HepG2 (cell line): ENCODE measurements at places on chromosomes 1 and 21. TPM values are rescaled to one million over a fixed set of nuclear protein-coding genes. Genes with fewer than 3 reads are reported as not detected.

Gene CHIA
- not detected in 2 replicates for total RNA-seq

GRCh38 chr1:229116114-229116513 is 154.8 kb upstream of the RAB4A start:
- no peak for DNase-seq
- no peaks in the 10 kb centered on the region for H3K36me3 ChIP-seq
- H3K4me3 ChIP-seq, result no peak overlapping the region
- H3K27me3 ChIP-seq, result no peaks in the 10 kb centered on the region

Gene C1orf87
- not detected in 2 replicates for total RNA-seq

GRCh38 chr1:115338457-115338820 is 390 bp upstream of the NGF start:
- DNase-seq, result no peak
- H3K27me3 ChIP-seq, result 0 out of 3 replicates have a peak, but pooled peaks cover 2% of the 10 kb centered on the region
- H3K27ac ChIP-seq, result no peak overlapping the region
- no peaks in the 10 kb centered on the region for H3K4me1 ChIP-seq

Gene RFX5
- 32.0 and 36.2 TPM in 2 replicates for total RNA-seq

Gene RXFP4
- total RNA-seq, result 0.38 TPM in 1 of 2 replicates, not detected in the other

DNA sequence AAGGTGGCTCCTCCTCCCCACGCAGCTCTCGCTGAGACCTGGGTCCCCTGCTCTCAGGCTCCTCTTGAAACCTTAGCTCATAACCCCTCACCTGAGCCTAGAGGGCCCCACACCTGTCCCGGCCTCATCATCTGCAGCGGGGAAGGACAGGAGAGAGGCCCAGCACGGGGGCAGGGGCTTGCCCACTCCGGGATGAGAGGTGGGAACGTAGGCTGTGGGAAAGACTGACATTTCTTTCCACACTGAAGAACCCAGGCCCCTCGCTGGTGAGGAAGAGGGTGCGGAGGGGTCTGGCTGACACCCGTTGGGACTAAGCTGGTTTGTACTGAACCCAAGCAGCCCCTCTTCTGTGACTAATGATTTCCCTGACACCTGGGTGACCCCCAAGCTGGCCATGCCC is 14.0 kb upstream of the NES start:
- no peak overlapping the region for H3K4me3 ChIP-seq
- H3K27ac ChIP-seq, result no peak overlapping the region
- H3K36me3 ChIP-seq, result no peaks in the 10 kb centered on the region
- peaks cover 14% of the 10 kb centered on the region; the same call in 1 of the 2 replicates for H3K27me3 ChIP-seq
- H3K4me1 ChIP-seq, result peaks cover 40% of the 10 kb centered on the region

Gene NBPF20
- 3.1 and 3.4 TPM in 2 replicates for total RNA-seq

- no peaks in the 10 kb centered on the region for H3K4me1 ChIP-seq
- DNase-seq, result no peak
- H3K36me3 ChIP-seq, result no peaks in the 10 kb centered on the region
- no peak overlapping the region for H3K27ac ChIP-seq
Observed at GRCh38 chr1:193569096-193569982, 382.9 kb upstream of the B3GALT2 start.
